Endodermal cell (in vitro differentiated cells): ENCODE measurements at places on chromosomes 11 and 22. TPM values are rescaled to one million over a fixed set of nuclear protein-coding genes. Genes with fewer than 3 reads are reported as not detected.

SERPING1 gene
- 73.5 to 97.3 TPM (median 81.7 TPM) in 3 replicates for total RNA-seq

PHETA2 gene
- total RNA-seq, result 3.9 to 9.3 TPM (median 9.0 TPM) in 3 replicates

MUC2 gene
- not detected in 3 replicates for total RNA-seq

PANX2 gene
- 8.8 to 32.0 TPM (median 10.3 TPM) in 3 replicates for total RNA-seq

MS4A13 gene
- total RNA-seq, result not detected in 2 replicates

ZP1 gene
- not detected in 3 replicates for total RNA-seq

TRMU gene
- 72.6 and 79.7 TPM in 2 replicates for total RNA-seq

NLRP14 gene
- 0.40 to 0.66 TPM (median 0.57 TPM) in 3 replicates for total RNA-seq

PRG2 gene
- total RNA-seq, result 0.42 TPM in 1 of 3 replicates, not detected in the others

OR52E6 gene
- not detected in 2 replicates for total RNA-seq

DGCR8 gene
- 33.4 to 65.3 TPM (median 61.3 TPM) in 3 replicates for total RNA-seq

INS gene
- not detected in 3 replicates for total RNA-seq

POLR2F gene
- 105 and 107 TPM in 2 replicates for total RNA-seq

RAD9A gene
- 20.2 to 41.4 TPM (median 38.6 TPM) in 3 replicates for total RNA-seq

FGF19 gene
- total RNA-seq, result 0.29 and 0.37 TPM in 2 replicates

FIBIN gene
- total RNA-seq, result not detected in 3 replicates

SCN3B gene
- total RNA-seq, result 0.68 and 0.90 TPM in 2 replicates

SEC14L2 gene
- total RNA-seq, result 13.9 to 45.7 TPM (median 17.1 TPM) in 3 replicates

ZDHHC5 gene
- 70.7 and 72.0 TPM in 2 replicates for total RNA-seq

NLRP6 gene
- total RNA-seq, result not detected in 2 replicates

GRAMD1B gene
- total RNA-seq, result 39.6 to 87.6 TPM (median 46.1 TPM) in 3 replicates

PRDM10 gene
- 16.4 to 19.7 TPM (median 17.5 TPM) in 3 replicates for total RNA-seq

RAC2 gene
- 3.8 and 5.6 TPM in 2 replicates for total RNA-seq

TESMIN gene
- 53.7 and 53.8 TPM in 2 replicates for total RNA-seq

SYT9 gene
- 0.81 and 1.1 TPM in 2 replicates for total RNA-seq

DEUP1 gene
- total RNA-seq, result 0.59 TPM in 1 of 2 replicates, not detected in the other

HORMAD2 gene
- not detected in 3 replicates for total RNA-seq
